ENCODE measurements at places on chromosomes 16 and 17.

DNA sequence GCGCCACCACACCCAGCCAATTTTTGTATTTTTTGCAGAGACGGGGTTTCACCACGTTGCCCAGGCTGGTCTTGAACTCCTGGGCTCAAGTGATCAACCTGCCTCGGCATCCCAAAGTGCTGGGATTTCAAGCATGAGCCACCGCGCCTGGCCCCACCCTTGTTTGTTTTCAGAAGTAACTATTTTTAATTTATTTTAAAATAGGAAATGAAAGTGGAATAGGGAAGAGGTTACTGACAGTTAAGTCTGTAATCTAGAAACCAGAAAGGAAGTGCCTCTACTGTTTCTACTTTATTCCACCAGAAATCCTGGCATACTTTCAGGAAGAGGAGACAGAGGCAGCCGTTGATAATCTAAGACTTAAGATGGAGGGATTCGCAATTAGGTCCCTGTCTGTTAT, 225.6 kb downstream of the TANC2 start:
- no peak for DNase-seq

GRCh38 chr17:44086364-44087311, 16.1 kb downstream of the G6PC3 start:
- DNase-seq: peak; percentile 80

GRCh38 chr16:31465788-31466370, 6.1 kb upstream of the TGFB1I1 start:
- no peak for DNase-seq

GRCh38 chr17:57410169-57410568, 153.8 kb downstream of the MSI2 start:
- DNase-seq: no peak

- DNase-seq: no peak
Measured at GRCh38 chr16:16797239-16797638, 418.3 kb downstream of the NPIPA7 start.

GRCh38 chr17:59466946-59467801, 98.2 kb upstream of the DHX40 start:
- DNase-seq: no peak
